Stimulated activated CD8-positive, alpha-beta memory T cell treated with anti-CD3 and anti-CD28 coated beads, Interleukin-15, amount 100 ng/mL, for 24 hours (primary cell): ENCODE measurements at places on chromosomes 6 and 20.

DNA sequence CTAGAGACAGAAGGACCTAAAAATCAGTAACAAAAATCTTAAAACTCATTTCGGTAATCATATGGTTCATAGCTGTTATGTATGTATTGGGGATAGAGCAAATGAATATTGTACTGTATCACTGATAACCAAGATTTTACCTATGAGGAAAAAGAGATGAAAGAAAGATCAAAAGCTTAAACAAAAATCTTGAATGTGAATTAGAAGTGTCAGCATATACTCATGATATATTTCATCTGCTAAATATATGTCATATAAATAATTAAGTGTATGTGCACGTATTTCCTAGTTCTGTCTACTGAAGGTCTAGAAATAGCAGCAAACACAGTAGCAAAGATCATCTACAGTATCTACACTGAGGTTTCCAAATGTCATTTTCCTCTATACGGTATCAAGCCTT is 299.8 kb downstream of the BTBD9 start:
- DNase-seq: no peak

GRCh38 chr6:132479131-132479530 is 33.8 kb downstream of the STX7 start:
- DNase-seq: no peak

GRCh38 chr20:2729791-2730190 is 37.2 kb downstream of the EBF4 start:
- DNase-seq: no peak

GRCh38 chr6:92756912-92757311 is 662.4 kb downstream of the EPHA7 start:
- no peak for DNase-seq

- DNase-seq: no peak
Observed at GRCh38 chr6:28207510-28208110, 17.5 kb upstream of the ZSCAN9 start.

DNA sequence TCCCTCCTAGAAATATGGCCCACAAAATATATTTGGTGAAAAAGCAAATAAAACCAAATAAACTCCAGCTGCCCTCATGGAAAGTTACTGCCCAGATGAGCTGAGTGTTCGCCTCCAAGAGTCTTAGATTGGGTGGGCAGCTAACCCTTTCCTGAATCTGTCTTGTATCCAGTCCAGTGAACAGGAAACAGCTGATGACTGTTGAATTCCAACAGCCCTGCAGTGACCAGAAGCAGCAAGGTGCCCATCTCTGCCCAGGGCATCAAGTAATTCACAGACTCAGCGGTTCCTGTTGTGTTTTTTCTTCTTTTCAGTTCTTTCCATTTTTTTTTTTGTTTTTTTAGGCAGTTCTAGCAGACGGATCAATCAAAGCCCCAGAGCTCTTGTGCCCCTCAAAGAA is 199.2 kb downstream of the UBE3D start:
- no peak for DNase-seq

DNA sequence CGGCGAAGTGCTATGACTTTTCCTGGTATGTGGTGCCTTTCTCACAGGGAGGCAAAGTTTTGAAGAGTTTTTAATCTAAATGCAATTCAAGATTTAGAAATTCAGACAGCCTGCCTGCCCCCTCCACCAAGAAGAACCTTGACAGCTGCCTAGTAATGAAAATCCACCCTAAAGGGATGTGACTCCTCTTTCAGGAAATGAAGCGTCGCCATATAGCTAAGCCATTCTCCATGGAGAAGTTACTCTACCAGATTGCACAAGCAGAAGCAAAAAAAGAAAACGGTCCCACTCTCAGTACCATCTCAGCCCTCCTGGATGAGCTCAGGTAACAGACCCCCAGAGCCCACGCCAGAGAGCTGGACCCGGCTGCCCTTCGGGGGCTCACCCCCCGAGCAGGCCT is 150.1 kb downstream of the DTNBP1 start:
- no peak for DNase-seq

DNA sequence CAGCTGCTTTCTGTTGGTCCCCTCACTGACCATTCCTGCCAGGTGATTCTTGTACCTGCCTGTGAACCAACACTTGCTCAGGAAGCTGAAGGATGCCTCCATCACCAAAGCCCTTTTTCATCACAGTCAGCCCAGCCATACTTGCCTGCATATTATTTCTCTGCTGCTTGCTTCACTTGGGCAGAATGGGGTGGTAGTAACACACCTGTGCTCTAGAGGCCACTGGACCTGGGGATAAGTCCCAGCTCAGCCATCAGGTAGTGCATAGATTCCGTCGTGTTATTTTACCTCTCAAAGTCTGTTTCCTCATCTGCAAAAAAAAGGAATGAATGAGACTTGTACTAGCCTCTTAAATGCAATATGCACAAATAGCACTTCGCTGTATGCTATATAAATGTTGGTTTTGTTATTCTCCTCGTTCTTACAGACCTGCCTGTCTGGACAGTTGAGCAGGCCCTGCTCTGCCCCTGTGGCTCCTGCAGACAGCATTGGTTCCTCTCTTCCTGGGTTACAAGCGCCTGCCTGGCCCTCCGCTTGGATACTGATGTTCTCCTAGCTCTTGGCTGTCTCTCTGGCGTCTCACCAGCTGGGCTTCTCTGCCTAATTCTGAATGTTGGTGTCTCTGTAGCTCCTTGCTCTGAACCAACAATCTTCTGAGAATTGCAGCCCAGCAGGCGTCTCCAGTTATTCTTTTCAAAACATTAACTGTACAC is 151.8 kb downstream of the UNC5CL start:
- DNase-seq: no peak

GRCh38 chr20:57265997-57266290 is 497 bp downstream of the BMP7 start:
- no peak for DNase-seq

- DNase-seq: no peak
Observed at GRCh38 chr6:163950159-163950558, 535.6 kb downstream of the QKI start.

DNA sequence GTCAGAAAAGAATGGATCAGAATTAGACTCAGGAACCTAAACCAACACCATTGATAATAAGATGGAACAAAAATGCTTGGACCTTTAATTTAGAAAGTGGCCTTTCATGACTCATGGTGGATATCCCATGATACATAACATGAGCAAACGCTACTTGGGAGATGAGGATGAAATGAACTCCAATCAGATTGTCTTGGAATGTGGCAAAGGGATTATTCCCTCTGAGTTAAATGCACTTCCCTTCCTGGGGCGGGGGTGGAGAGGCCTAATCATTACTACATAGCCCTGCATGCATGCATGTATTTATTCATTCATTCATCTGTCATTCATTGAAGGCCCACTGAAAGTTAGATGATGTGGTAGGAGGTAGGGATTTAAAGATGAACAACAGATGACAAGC is 174.0 kb downstream of the AIG1 start:
- no peak for DNase-seq

- no peak for DNase-seq
Observed at GRCh38 chr6:167786853-167787675, 39.6 kb upstream of the AFDN start.

DNA sequence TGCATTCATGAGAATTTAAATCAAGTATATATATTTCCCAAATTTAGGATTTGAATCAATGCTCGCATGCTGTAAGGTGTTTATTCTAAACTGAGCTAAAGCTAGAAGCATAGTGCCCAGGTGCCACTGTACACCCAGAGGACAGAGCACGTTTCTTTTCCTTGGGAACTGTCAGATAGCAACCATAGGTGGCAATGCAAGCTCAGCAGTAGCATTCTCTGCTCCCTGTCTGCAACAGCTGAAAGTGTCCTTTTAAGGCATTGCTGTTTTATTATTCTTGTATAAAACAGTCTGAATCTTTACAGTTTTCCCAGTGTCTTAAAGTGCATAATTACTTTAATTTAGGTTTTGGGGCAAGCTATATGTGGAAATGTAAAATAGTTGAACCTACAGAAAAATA is 443.4 kb upstream of the MMS22L start:
- no peak for DNase-seq

GRCh38 chr20:9441948-9442347 is 72.4 kb upstream of the LAMP5 start:
- no peak for DNase-seq

DNA sequence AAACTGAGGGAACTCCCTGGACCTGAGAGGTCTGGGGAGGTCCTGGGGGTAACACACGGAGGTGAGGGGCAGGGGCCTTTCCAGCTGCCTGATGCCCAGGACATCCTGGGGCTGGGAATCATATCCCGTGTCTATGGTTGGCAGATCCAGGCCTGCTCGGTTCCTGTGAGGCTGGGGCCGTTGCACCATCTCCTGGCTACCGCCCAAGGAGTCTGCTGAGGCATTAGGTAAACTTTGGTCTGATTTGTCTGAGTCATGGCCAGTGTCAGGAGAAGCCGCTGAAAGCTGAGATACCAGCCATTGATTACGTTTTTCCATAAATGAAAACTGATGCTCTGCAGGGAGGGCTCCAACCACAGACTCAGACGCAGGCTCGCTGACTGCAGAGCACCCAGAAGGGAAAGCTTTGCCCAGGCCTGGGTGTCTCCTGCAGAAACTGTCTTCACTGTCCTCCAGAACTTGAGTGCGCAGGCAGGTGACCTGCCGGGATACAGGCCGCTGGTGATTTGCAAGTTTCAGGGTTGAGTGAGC is 14.2 kb downstream of the TRAF3IP2 start:
- no peak for DNase-seq

- no peak for DNase-seq
Observed at GRCh38 chr6:108895571-108895970, 47.3 kb downstream of the ARMC2 start.

GRCh38 chr6:157229132-157229618 is 94.1 kb downstream of the TMEM242 start:
- no peak for DNase-seq

GRCh38 chr6:79632580-79632979 is 1.5 kb downstream of the SH3BGRL2 start:
- no peak for DNase-seq

GRCh38 chr6:34526241-34526972 is 29.7 kb downstream of the SPDEF start:
- DNase-seq: no peak

GRCh38 chr20:61896058-61896961 is 169.4 kb downstream of the TAF4 start:
- DNase-seq: no peak

- no peak for DNase-seq
Observed at GRCh38 chr6:71414486-71414885, 125.9 kb downstream of the OGFRL1 start.

GRCh38 chr6:148271711-148272439 is 70.8 kb upstream of the SASH1 start:
- no peak for DNase-seq

DNA sequence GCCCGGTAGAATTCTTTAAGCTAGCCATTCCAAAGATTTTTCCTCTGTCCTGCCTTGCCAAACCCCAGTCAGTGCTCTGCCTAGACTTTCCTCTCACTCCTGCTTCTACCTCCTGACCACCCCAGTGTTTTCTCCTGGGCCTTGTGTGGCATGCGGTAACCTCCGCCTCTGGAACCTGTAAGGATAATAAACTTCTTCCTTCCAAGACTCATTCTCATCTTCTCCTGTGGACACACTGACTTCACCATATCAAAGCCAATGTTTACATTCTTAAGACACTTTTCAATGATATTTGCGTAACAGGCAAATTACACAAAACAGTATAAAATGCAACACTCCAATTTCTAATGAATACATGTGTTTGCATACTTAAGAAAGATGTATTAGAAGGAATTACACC is 354.6 kb downstream of the RNF144B start:
- DNase-seq: no peak

DNA sequence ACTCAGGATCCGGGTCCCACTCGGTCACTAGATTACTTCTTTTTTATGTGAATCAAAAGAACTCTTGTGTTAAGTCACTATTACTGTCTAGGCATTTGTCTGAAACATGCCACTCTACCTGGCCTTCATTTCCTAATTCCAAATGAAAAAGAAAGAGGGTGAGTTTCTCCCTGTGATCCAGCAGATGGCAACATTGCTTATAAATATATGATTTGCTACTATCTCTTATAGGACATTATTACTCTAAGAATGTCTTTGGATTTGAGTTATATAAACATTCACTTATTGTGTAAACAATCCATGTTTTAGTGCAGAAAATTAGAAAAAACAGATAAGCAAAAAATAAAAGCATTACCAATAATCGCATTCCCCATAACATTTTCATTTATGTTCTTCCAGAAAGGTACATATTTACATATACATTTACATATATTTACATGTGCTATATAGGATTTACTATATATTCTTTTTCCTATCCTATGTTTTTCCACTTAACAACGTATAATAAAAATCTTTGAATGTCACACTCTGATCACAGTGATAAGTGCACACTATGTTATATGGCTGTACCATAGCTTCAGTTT is 66.9 kb downstream of the FAXC start:
- DNase-seq: no peak

GRCh38 chr6:106163446-106163965 is 77.4 kb downstream of the PRDM1 start:
- no peak for DNase-seq

- DNase-seq: no peak
Observed at GRCh38 chr6:150900049-150900448, 34.5 kb downstream of the MTHFD1L start.

DNA sequence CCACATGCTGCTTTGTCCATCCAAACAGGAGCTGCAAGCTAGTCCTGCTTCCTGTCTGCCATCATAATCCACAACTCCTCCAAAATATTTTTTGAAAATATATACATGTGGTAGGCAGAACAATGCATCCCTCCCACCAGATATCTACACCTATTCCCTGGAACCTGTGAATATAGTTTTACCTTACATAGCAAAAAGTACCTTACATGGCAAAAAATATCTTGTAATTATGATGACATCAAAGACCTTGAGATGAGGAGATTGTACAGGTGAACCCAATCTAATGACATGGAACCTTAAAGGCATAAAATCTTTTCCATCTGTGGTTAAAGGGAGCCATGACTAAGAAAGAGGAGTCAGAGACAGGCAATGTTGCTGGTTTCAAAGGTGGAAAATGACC is 15.3 kb upstream of the RGS17 start:
- DNase-seq: no peak

- no peak for DNase-seq
Observed at GRCh38 chr20:35497780-35498189, 31.7 kb downstream of the C20orf173 start.

DNA sequence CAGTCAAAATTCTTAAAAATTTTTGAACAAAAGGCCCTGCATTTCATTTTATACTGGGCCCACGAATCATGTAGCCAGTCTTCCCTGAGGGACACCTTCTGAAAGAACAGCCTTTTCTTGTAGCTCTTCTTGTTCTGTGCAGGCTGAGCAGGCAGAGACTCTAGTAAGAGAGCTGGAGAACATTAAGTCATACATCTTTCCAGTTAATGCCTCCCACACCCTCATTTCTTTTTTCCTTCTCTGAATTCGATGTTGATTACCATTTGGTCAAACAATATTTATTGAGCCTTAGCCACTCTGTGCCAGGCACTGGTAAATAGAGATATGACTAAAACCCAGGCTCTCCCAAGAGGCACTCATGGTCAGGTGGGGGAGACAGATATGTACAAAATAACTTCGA is 33.6 kb downstream of the METTL24 start:
- DNase-seq: no peak

DNA sequence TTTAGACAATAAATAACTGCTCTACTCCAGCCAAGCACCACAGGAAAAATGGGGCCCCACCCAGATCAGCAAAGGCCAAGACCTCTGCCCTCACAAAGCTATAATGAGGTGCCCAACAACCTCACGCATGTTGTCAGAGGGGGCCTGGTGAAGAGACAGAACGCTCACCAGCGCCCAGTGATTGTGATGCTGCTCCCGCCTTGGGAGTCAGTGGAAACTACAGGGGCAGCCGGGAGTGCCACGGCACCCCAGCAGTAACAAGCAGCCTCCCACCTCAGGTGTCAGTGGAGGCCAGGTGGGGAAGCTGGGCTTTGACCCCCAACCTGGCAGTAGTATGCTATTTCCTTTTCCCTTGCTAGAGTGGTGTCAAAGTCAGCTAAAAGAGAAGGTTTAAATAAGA is 47.4 kb downstream of the TCP11 start:
- DNase-seq: no peak
